ENCODE measurements at places on chromosomes 1 and 21.

DNA sequence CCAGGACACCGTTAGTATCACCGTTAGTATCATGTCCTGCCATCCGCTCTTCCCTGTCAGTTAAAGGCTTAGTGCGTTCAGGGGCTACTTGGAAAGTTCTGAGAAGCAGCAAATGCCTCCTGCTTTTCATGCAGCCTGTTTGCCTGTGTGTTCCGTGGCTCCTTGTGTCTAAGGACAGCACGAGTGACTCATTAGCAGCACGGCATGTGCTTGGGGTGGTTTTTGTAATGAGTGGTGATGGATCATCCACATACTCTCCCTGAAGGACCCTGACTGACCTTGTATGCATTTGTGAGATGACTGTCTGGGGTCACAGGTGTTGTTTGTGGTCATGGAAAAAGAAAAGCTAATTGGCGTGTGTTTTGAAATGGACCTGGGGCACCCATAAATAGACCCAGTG lies 221.9 kb downstream of the PBX1 start:
- no peak for DNase-seq

- DNase-seq = no peak
These were observed 79.6 kb downstream of the PDE4B start for GRCh38 chr1:65872301-65872700.

GRCh38 chr1:109197158-109198042 lies 16.3 kb upstream of the SARS1 start:
- DNase-seq = no peak

DNA sequence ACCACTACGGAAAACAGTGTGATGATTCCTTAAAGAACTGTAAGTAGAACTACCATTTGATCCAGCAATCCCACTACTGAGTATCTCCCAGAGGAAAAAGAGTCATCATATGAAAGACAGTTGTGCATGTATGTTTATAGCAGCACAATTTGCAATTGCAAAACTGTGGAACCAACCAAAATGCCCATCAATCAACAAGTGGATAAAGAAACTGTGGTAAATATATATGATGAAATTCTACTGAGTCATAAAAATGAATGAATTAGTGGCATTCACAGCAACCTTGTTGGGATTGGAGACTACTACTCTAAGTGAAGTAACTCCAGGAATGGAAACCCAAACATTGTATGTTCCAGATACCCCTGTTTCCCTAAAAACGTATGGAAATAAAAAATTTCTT lies 337.0 kb upstream of the PTBP2 start:
- DNase-seq = no peak

GRCh38 chr1:162302306-162303003 lies 74.2 kb downstream of the SPATA46 start:
- DNase-seq = no peak

GRCh38 chr1:241114699-241115233 lies 242.2 kb downstream of the RGS7 start:
- DNase-seq = no peak

GRCh38 chr1:24311234-24311633 lies 7.9 kb upstream of the GRHL3 start:
- DNase-seq = no peak

DNA sequence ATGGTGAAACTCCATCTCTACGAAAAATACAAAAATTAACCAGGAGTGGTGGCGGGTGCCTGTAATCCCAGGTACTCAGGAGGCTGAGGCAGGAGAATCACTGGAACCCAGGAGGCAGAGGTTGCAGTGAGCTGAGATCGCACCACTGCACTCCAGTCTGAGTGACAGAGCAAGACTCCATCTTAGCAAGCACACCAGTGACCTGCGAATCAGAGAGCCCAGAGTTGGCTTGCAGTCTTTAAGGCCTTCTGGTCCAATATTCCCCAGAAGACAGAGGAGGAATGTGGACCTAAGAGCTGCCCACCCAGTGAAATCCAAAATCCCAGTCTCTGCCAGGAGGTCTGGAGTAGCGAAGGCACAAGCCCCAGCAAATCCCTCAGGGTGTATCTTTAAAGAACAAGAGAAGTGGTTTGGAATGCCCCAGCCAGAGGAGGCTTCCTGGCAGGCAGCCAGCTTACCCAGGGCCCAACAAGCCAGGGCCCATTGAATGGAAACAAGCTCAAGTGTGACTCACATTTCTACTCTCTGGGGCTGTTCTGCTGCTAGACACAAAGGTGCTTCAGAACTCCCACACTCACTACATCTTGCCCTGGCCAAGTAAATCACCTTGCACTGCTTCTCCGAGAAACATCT lies 23.9 kb downstream of the GPR161 start:
- no peak for DNase-seq
